ENCODE measurements at places on chromosomes 7 and 10. TPM values are rescaled to one million over a fixed set of nuclear protein-coding genes. Genes with fewer than 3 reads are reported as not detected.

RPA3 gene
- total RNA-seq: 12.7 TPM

STK17A gene
- 81.9 TPM for total RNA-seq

SLC13A4 gene
- not detected for total RNA-seq

ENTPD1 gene
- total RNA-seq: not detected

All from IMR-90 (cell line).